ENCODE measurements at places on chromosomes 11 and 22.

GRCh38 chr11:80320226-80320625 is 879.4 kb upstream of the TENM4 start:
- no peak for DNase-seq

DNA sequence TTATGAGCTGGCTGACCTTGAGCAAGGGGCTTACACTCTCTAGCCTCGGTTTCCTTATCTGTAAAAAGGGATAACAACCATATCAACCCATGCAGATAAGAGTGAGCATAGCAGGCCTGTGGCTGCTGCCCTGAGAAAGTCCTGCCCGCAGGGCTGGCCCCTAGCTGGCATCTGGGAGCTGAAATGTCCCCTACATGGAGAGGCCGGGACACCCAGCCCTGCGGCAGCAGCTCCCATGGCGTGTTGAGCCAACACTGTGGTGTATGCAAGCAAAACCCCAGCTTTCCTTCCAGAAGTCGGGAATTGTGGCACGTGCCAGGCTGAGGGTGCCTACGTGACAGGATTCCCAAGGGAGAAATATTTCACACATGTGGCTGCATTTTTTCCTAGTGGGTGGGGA is 358.9 kb downstream of the CTTN start:
- no peak for DNase-seq

- no peak for DNase-seq
These were observed 22.4 kb downstream of the CPT1A start for GRCh38 chr11:68819362-68819761.

DNA sequence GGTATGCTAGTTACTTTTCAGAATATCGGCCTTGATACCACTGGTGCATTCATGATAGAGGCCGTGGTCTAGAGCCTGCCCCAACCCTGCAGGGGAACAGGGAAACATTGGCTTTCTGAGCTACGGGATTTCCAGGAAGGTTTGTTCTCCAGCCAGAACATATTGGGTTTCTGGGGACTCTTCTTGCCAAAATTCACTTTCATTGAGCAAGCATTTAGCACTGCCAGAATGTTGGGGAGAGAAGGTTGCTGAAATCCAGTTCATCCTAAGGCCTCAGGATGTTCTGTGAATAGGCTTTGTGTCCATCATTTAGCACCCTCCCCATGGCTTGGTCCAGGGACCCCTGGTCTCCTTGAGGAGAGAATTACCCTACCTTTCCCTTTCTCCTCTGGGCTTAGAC is 36.7 kb downstream of the DRG1 start:
- DNase-seq, result no peak

DNA sequence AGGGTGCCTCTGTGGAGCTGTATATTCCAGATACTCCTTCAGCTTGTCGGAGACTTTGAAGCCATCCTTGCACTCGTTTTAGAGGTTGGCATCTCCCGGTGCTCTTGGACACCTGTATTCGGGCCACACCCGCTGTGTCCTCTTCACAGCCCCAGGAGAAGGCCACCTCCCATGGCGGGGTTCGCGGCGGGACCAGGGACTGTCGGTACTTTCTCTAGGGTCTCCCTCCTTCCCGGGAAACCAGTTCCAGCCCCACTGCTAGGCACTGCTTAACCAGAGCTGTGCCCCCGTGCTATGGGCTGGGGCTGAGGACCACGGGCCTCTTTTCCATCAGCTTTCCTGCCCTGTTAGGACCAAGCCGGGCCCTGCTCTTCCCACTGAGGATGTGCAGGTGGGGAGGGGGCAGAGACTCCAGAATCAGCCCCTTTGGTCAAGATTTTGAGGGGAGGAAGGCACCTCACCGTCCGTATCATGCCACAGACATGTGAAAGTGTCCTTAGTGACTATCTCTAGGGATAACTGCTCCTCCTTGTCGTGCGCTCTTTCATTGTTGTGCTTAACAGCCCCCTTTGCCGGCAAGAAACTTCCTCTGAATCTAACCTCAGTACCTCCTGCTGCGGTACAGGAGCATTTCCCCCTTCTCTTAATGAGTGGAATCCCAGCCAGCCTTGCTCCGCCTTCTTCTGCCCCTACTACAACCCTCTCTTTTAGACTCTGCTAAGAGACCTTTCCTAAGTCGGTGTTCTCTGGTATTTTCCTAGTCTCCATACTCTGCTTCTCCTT is 1.2 kb upstream of the B3GAT1 start:
- no peak for DNase-seq

GRCh38 chr11:70325824-70326223 is 55.3 kb downstream of the PPFIA1 start:
- DNase-seq, result no peak
